ENCODE measurements at places on chromosomes 12 and 14. TPM values are rescaled to one million over a fixed set of nuclear protein-coding genes. Genes with fewer than 3 reads are reported as not detected.

The KRT72 gene
- total RNA-seq, result not detected

DNA sequence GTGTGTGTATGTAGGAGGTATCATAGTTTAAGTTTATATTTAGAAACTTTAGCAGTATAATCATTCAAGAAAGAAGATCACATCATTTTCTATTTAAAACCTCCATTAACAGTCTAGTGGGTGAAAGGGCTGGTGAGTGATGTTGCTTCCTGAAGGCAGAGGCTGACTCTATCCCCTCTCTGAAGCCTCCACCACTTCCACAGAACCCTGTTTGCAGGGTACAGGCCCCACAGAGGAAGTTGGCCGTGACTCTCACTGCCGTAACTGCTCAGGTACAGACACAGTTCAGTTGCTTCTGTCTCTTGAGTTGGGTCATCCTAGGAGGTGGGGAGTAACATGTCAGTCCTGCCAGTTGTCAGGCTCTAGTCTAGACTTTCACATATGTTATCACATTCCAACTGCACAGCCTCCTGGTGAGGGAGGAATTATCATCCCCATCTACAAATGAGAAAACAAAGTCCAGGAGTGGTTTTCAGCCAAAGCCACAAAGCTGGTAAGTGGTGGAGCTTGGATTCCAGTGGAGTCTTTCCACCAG is 31.5 kb downstream of the CFL2 start:
- H3K4me1 ChIP-seq, result peaks cover 3% of the 10 kb centered on the region
- no peaks in the 10 kb centered on the region for H3K27me3 ChIP-seq
- H3K27ac ChIP-seq, result no peak overlapping the region
- no peak overlapping the region for H3K4me3 ChIP-seq

DNA sequence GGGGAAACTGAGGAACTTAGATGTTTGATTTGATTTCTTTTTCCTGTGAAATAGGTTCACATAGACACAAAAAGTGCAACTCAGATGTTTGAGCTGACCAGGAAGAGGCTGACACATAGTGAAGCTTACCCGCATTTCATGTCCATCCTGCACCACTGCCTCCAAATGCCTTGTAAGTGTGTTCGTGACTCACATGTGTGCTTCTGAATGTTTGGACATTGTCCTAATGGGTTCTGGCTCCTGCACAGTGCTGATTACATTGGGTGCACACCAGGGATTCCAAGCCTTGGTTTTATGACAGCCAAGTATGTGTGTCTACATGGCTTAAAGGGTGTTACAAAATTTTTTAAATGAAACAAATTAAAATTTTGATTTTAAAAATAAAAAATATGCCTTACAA is 137.4 kb downstream of the DAAM1 start:
- no peak overlapping the region for H3K4me3 ChIP-seq
- H3K36me3 ChIP-seq, result no peaks in the 10 kb centered on the region
- H3K27me3 ChIP-seq, result no peaks in the 10 kb centered on the region
- H3K27ac ChIP-seq, result no peak overlapping the region

GRCh38 chr12:87304406-87304805 is 724.8 kb downstream of the C12orf50 start:
- no peaks in the 10 kb centered on the region for H3K36me3 ChIP-seq
- H3K27me3 ChIP-seq, result no peaks in the 10 kb centered on the region
- H3K4me1 ChIP-seq, result no peaks in the 10 kb centered on the region
- DNase-seq, result no peak

DNA sequence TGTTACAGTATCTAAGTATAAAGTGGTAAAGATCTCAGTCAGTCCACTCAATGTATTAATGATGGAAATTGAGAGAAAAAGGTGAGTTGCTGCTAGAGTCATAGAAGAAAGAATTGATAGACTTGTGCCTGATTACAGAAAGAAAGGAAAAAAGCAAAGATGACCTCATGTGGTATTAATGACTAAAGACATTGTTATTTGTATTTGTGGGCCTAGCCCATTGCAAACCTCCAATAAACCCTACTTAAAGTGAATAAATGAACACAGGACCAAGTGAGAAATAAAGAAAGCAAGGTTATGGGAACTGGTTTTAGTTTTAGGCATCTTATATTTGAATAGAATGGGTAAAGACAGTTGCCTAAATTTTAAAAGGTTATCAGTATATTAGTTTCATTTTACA is 105.5 kb downstream of the SYT1 start:
- DNase-seq, result no peak
- no peaks in the 10 kb centered on the region for H3K27me3 ChIP-seq
- H3K36me3 ChIP-seq, result no peaks in the 10 kb centered on the region
- H3K4me1 ChIP-seq, result no peaks in the 10 kb centered on the region
- H3K27ac ChIP-seq, result no peak overlapping the region

- H3K36me3 ChIP-seq, result no peaks in the 10 kb centered on the region
- H3K4me1 ChIP-seq, result no peaks in the 10 kb centered on the region
- H3K4me3 ChIP-seq, result no peak overlapping the region
- H3K27me3 ChIP-seq, result no peaks in the 10 kb centered on the region
These were observed 433.4 kb upstream of the OR4E1 start for GRCh38 chr14:22106700-22107697.

DNA sequence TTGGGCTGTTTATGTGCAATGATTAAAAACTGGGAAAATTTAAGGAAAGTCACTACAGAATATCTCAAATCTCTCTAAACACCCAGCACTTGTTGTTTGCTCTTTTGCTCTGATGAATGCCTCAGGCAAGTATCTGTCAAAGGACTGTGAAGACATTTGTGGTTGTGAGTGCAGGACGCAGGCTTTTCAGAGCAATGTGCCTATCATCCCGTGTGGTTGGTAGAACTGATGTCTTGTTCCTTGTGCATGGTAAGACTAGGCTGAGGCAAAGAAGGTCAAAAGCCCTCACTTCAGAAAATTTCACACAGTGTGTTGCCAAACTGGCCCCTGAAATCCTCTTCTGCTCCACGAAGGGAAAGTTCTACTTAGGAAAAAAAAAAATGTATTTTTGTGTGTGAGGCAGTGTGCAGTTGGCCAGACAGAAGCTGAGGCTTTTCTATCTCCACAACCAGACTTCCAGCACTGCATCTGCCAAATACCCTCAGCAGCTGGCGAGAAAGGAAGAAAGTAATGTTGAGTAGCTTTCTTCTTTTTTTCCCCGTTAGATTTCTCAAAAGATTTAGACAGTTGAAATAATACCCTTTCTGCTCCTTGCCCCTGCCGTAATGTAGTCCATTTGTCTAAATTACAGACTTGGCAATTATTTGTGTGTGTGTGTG is 1103.1 kb downstream of the VRK1 start:
- no peaks in the 10 kb centered on the region for H3K4me1 ChIP-seq
- H3K27me3 ChIP-seq, result no peaks in the 10 kb centered on the region
- no peak overlapping the region for H3K27ac ChIP-seq
- no peak for DNase-seq

GRCh38 chr12:89319122-89319521 is 33.2 kb downstream of the DUSP6 start:
- no peak overlapping the region for H3K4me3 ChIP-seq
- H3K27ac ChIP-seq, result no peak overlapping the region
- no peaks in the 10 kb centered on the region for H3K36me3 ChIP-seq
- H3K27me3 ChIP-seq, result no peaks in the 10 kb centered on the region
- no peaks in the 10 kb centered on the region for H3K4me1 ChIP-seq

DNA sequence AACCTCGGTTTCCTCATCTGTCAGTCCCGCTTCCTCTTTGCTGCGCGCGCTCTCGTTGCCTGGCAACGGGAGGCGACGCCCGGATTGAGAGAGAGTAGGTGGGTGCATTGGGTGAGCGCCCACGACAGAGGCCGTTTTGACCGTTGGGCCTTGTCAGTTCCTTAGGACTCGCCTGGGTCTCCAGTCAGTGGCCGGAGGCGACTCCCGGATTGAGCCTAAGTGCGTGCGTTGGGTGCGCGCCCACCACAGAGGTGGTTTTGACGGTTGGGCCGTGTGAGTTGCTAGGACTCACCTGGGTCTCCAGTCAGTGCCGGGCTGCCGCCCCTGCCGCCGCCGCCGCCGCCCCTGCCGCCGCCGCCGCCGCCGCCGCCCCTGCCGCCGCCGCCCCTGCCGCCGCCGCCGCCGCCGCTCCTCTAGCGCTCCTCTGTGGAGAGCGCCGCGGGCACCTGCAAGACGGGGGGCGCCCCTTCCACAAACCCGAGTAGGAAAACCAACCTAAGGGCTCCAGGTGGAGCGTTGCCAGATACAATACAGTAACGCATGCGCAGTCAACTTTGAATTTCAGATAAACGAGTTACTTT is 37.2 kb downstream of the APOBEC1 start:
- no peaks in the 10 kb centered on the region for H3K36me3 ChIP-seq
- no peak overlapping the region for H3K4me3 ChIP-seq
- no peaks in the 10 kb centered on the region for H3K27me3 ChIP-seq
- DNase-seq, result no peak
- no peaks in the 10 kb centered on the region for H3K4me1 ChIP-seq

The EXOC3L4 gene
- total RNA-seq, result 0.96 TPM

GRCh38 chr12:13973996-13974395 is 7.4 kb downstream of the GRIN2B start:
- peaks cover 3% of the 10 kb centered on the region for H3K27me3 ChIP-seq
- H3K4me3 ChIP-seq, result no peak overlapping the region
- no peaks in the 10 kb centered on the region for H3K4me1 ChIP-seq

GRCh38 chr12:109178532-109178931 is 62.1 kb downstream of the ACACB start:
- H3K27ac ChIP-seq, result no peak overlapping the region
- no peaks in the 10 kb centered on the region for H3K4me1 ChIP-seq
- no peak overlapping the region for H3K4me3 ChIP-seq
- no peaks in the 10 kb centered on the region for H3K27me3 ChIP-seq

Data from adrenal gland (tissue), 19 donors.